AG04450 (cell line): ENCODE measurements at places on chromosomes 11 and 22.

- DNase-seq, result no peak
Observed at GRCh38 chr11:43601511-43601910, 79.0 kb upstream of the HSD17B12 start.

DNA sequence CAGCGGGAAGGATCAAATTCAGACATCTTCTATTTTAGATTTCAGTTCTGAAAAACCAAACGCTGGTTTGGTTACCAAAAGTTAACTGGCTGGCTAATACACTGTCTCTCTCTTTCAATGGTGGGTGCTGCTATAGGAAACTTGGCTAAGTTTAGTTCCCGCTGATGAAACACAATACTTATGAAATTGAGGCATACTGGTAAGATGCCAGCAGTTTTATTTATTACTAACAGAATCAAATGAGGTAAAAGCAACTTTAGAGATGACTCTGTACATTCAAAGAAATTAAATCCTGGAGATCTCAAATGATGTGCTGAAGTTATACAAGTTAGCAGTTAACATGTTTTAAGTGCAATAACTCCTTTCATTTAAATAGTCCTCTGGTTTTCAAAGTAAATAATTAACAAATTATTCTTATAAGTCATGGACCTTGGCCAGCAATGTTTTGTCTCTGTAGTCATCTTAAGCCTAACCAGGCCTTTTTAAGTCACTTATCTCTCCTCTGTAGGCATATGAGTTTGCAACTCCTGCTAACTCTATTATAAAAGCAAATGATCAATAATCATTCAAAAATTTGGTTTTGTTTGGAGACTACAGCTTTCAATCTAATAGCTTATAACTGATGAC is 54.8 kb downstream of the PAK1 start:
- DNase-seq, result no peak

DNA sequence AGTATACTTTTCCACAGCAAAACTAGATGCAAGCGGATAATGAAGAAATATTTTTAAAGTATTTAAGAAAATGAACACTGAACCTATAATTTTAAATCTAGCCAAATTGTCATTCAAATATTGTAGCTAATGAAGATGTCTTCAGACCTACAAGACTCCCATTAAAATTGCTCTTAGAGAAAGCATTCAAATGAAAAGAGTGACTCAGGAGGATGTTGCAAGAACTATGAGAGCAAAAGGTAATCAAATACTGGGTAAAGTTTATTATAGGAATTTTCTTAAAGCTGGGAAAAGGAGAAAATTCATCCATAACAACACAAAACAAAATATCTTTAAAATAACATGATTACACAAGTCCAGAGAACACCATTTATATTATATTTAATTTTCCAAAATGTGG is 5.4 kb upstream of the POU2AF1 start:
- DNase-seq, result no peak

GRCh38 chr11:1694064-1694845 is 2.7 kb upstream of the KRTAP5-6 start:
- peak; percentile 45 for DNase-seq

- no peak for DNase-seq
Observed at GRCh38 chr11:133579165-133580031, 47.1 kb upstream of the OPCML start.

DNA sequence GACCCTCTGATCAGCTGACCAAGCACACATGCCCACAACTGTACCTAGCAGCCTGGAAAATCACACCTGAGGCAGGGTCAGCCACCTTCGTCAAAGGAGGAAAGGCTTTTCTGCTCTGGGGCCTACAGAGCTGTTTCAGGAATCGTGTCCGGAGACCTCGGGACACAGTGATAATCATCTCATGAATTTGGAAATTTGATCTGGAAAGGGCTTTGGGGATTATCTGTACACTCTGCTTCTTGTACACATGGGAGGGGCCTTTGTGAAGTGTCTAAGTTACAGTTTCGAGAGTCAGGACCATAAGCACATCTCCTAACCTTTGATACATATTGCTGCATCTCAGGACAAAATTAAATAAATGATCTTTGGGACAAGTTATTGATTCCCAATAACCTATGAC is 1421.2 kb upstream of the TENM4 start:
- DNase-seq, result no peak

DNA sequence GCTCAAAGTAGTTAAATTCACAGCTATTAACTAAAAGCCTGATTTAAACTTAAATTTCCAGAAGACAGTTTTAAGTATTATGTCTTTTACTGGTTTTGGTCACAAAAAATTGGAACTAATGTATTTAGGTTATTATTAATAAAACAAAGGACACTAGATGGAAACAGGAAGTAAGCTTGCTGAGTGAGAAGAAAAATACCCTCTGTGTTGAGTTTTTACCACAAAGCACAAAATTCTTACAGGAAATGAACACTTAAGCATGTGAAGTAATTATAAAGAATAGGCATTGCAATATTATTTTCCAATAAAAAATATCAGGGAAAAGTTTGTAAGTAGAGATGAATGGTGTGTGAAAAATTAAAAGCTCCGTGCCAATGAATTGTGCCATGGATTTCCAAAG is 46.3 kb downstream of the PIK3C2A start:
- no peak for DNase-seq

GRCh38 chr11:87536016-87536415 is 498.3 kb downstream of the TMEM135 start:
- DNase-seq, result no peak

DNA sequence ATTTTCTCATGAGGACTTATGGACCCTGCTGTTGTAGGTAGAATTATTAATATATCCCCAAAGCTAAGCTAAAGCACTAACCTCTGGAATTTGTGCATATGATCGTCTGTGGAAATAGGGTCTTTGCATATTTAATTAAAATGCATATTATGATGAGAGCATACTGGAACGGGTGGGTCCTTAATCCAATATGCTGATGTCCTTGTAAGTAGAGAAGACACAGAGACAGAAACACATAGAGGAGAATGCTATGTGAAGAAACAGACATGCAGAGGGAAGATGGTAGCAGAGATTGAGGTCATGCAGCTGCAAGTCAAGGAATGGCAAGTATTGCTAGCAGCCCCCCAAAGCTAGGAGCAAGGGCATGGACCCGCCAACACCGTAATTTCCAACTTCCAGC is 439.2 kb downstream of the LRRC4C start:
- no peak for DNase-seq

GRCh38 chr11:69368119-69368880 is 74.3 kb downstream of the MYEOV start:
- DNase-seq, result no peak

- no peak for DNase-seq
Observed at GRCh38 chr11:70663815-70664214, 265.5 kb downstream of the CTTN start.

- no peak for DNase-seq
Observed at GRCh38 chr11:120898568-120898967, 125.3 kb upstream of the TBCEL start.

GRCh38 chr11:103970701-103971249 is 65.7 kb upstream of the DDI1 start:
- no peak for DNase-seq

- DNase-seq, result no peak
Observed at GRCh38 chr11:18890615-18891014, 48.6 kb downstream of the MRGPRX1 start.

DNA sequence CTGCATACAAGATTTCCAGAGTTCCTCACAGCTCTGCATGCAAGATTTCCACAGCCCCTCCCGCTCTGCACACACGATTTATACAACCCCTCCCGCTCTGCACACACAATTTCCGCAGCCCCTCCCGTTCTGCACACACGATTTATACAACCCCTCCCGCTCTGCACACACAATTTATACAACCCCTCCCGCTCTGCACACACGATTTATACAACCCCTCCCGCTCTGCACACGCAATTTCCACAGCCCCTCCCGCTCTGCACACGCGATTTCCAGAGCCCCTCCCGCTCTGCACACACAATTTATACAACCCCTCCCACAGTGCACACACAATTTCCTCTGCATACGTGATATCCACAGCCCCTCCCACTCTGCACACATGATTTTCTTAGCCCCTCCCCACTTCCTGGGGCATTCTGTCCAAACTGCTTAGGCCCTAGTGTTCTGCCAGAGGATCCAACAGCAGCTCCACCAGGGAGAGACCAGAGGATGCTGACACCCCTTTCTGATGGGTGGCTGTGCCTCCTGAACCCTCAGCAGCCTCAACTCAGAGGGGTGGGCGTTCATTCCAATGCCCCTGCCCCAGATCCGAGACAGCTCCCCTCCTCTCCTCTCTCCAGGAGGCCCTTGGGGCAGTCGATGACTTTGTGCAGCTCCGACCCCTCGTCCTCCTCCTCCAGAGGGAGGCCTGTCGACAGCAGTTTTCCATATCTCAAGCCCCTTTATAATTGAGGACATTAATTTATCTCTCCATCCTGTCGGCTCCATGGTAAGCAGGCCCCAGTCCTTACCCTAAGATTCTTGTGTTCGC is 671.7 kb downstream of the BRD1 start:
- DNase-seq, result no peak

DNA sequence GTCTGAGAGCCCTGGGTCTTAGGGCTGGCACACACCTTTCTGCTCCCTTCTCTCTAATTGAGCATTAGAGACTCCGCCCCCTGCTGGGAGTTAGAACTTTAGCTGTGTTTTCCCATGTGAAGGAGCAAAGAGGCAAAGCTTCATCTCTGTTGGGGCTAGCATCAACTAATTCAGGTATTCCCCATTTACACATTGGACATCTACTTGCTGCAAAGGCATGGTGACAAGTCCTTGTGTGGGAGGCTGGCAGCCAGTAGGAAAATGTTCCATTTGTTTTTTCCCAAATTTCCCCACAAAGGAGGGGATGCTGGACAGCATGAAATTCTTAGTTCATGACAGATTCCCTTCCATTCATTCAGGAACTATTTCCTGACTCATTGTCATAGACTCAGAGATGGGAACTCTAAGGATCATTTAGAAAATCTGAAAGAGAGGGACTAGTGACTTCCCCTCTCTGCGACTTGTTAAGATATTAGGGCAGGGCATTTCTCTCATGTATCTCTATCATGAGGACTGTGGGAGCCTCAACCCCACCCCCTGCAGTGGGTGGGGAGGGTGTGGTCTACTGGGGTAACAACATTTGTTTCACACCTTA is 3.6 kb downstream of the CD44 start:
- DNase-seq, result no peak

- no peak for DNase-seq
Observed at GRCh38 chr11:3631331-3631730, 10.5 kb downstream of the ART5 start.

- no peak for DNase-seq
Observed at GRCh38 chr11:45217991-45218390, 68.2 kb downstream of the SYT13 start.

DNA sequence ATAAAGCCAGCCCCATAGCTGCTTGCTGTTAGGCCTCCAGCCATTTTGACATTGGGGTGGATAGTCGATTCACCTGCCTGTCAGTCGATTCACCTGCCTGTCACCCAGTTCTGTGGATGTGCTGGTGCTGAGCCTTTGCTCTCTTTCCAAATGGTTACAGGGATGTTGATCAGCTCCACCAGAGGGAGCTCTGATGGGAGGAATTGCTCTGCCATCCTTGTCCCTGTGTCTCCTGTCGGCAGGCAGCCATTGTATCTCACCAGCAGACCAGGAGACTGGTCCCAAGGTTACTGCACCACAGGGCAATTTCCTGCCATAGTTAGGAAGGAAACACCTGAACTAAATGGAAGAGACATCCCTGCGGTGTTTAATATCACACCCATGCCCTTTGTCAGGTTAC is 6.1 kb downstream of the MPEG1 start:
- no peak for DNase-seq

DNA sequence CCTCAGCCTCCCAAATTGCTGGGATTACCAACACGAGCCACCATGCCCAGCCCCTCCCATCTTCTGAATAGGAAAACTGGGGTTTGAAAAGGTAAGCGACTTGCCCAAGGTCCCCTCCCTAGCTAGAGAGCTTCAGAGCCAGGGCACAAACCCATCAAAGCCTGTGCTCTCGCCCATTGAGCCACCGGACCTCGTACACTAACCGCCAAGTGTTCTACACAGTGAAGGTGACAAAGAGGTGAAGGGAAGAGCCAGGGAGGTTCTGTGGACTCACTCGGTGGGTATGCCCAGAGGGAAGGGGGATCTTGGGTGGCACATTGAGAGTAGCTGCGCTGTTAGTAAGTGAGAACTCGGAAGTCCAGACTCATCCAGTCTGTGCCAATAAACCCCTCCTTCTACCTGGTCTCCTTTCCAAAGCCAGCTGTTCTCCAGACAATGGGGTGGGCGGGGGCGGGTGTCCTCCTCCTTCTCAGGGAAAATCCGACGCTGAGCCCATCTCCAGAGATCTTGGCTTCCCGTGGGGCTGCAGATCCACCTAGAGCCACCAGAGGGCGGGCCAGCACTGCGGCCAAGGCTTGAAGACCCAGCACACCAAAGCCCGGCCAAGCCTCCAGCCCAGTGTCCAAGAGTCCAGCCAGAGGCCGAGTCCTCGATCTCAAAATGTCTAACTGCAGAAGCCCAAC is 3.2 kb upstream of the RTN4RL2 start:
- DNase-seq, result peak; percentile 59
